BJ (cell line): ENCODE measurements at places on chromosomes 7 and 10.

- DNase-seq, result no peak
Measured at GRCh38 chr7:35731349-35731748, 36.4 kb upstream of the HERPUD2 start.

- no peak for DNase-seq
Measured at GRCh38 chr10:67772894-67773511, 65.0 kb downstream of the DNAJC12 start.

DNA sequence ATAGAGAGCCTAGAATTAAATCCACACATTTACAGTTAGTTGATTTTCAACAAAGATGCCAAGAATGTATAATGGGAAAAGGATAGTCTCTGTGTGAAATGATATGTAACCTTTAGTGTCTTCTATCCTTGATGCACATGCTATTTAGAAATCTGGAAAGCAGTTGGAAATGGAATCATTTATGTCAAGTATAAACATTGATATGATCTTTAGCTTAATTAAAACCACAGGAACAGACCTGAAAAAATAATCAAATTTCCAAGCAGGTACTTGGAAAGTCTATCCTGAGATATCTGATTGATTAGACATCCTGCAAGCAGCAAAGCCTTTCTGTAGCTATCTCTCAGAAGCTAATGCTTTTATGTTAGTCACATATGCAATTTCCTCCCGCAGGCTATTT is 24.4 kb upstream of the SRI start:
- DNase-seq, result no peak

- no peak for DNase-seq
Measured at GRCh38 chr7:112199035-112199655, 7.1 kb downstream of the DOCK4 start.

DNA sequence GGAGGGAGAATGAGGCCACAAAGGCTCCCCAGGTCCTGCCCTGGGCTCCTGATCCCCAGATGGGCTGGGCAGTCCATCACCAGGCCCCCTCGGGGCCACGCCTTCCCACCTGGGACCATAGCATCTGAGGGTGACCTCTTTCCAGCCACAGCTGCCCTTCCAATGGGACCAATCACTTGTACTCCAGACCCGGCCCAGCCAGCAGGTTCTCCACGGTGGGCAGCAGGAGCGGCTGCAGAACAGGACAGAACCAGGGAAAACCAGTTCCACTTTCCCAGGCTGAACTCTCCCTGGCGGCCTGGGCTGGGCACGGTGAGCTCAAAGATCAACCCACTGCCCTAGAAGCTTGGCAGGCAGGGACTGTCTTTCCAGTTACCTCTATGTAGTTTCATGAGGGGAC is 257.6 kb downstream of the MAD1L1 start:
- DNase-seq, result no peak

DNA sequence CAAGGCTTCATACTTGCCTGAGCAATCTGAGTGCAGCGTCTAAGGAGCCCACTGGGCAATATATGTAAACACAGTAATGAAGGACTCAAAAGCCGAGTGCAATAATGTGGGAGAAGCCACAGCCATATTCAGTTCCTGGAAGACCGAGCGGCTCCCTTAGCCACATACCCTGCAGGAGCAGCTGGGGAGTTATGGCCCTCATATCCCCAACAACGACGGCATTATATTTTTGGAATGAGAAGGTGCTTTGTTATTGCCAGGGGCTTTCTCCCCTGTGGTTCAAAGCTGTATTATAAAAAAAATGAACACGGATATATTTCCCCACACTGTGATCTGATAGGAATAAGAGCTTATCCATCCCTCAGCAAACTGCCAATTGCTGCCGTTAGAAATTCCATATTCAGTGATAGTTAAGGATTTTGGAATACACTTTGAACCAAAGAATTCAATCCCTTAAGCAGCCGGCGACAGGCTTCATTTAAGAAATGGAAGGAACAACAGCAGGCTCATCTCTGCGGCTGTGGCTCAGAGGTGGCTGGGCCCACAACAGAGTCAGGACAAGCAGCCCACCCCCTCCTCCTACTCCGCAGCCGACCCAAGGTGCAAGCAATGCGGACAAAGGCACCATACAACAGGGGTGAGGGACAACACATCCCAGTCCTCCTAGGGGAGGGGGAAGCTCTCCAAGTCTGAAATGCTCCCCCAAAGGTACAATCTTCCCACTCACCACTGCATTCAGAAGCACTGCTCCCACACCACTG is 77.2 kb downstream of the TNS3 start:
- no peak for DNase-seq

DNA sequence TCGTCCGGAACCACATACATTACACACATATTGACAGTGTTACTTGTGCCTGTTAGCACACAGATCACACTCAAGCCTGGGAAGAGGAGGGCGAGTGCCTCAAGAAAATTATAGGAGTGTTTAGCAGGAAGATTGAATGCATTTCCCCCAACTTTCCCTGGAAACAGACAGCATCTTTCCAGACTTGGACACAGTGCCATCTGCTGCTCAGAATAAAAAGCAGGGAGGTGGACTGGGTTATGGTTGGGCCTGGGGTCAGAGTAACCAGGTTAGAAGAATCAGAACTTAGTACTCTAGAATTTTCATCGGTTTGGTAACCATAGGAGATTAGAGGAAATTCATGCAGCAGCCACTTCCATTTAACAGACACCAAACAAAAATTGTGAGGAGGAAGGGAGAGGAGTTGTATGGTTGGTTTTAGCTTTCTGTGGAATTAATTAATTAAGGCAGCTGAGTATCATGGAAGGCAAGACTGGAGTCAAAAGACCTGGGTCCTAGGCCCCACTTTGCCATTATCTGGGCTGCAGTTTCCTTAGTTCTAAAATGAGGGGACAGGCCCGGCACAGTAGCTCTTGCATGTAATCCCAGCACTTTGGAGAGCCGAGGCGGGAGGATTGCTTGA is 43.4 kb upstream of the OPTN start:
- DNase-seq, result no peak

DNA sequence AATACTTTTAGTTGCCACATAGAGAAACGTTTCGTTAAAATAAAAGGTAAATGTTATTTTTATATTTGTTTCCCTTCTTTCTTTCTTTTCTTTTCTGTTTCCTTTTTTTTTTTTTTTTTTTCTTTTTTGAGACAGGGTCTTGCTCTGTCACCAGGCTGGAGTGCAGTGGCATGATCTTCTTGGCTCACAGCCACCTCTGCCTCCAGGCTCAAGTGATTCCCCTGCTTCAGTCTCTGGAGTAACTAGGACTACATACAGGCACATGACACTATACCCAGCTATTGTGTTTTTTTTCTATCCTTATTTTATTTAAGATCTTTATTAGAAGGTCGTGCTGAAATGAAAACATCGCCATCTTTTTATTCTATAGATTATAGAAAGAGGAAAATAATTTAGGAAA is 661.8 kb upstream of the MBL2 start:
- DNase-seq, result no peak

- DNase-seq, result peak; percentile 3
Measured at GRCh38 chr10:60283397-60283796, 106.3 kb downstream of the ANK3 start.

GRCh38 chr10:26464632-26465280 is 26.6 kb downstream of the APBB1IP start:
- DNase-seq, result no peak

GRCh38 chr7:73718905-73719805 is at the start of gene STX1A:
Gene STX1A, minus strand, starts transcription at chr7:73719669. Its CDS starts 38 bp downstream, at chr7:73719631.
- DNase-seq, result no peak

DNA sequence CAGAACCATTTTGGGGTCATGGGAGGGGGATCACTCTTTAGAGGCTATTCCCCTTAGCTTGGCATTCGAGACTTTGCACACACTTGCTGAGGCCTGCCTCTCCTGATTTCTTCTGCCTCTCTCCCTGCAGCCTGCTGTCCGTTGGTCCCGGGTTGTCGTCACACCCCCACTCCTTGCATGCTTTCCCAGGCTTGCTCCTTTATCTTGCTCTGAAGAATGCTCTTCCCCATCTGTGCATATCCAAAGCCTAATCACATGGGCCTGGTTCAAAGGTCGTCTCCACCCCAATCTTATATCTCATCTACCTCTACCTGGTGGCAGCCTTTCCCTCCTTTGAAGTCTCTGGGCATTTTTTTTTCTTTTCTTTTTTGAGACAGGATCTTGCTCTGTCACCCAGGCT is 24.3 kb upstream of the EMX2 start:
- no peak for DNase-seq

DNA sequence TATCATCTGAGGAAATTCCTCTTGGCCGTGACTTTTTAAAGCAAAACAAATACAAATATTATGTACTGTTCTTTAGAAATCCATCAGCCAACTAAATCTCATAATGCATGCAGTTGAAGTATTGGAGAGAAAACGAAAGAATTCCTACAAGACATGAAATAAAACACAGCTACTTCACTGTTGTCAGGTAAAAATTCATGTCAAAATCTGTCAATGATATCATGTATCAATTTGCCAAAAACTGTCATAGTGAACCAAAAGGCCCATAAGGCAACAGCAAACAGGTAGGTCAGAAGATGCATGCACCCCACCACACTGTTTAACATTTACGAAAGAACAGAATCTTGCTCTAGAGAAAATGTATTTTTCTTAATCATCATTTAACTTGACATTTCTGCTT is 2.3 kb downstream of the GPR22 start:
- DNase-seq, result no peak

- DNase-seq, result no peak
Measured at GRCh38 chr10:18681366-18681765, 22.1 kb downstream of the ARL5B start.

GRCh38 chr7:15781944-15782343 is 95.5 kb upstream of the MEOX2 start:
- no peak for DNase-seq

GRCh38 chr7:157854066-157854891 is 517.5 kb downstream of the DNAJB6 start:
- no peak for DNase-seq

GRCh38 chr10:133372507-133372906 is 647 bp downstream of the ECHS1 start:
- no peak for DNase-seq

DNA sequence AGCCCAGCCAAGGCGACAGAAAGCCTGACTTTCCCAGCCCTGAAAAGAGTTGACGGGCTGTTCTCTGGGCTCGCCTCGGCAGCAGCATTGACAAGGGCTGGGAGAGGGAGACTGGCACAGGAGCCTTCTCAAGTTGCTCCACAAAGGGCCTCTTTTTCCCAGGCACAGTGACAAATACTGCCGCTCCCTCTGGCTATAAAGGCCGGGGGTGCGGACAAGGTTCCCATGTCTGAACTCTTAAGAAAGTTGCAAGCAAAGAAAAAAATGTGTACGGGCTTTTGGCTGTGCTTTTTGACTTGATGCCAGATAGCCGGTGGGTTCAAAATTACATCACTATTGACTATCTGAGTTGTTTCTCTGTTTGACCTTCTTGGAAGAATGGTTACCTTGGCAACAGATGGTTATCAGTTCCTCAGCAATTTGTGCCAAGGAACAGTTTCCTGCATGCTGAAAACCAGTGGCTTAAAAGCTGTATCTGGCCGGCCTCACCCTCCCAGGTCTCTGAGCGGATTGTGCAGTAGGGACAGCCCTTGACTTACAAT is 115.9 kb upstream of the EEPD1 start:
- DNase-seq, result peak; percentile 90

DNA sequence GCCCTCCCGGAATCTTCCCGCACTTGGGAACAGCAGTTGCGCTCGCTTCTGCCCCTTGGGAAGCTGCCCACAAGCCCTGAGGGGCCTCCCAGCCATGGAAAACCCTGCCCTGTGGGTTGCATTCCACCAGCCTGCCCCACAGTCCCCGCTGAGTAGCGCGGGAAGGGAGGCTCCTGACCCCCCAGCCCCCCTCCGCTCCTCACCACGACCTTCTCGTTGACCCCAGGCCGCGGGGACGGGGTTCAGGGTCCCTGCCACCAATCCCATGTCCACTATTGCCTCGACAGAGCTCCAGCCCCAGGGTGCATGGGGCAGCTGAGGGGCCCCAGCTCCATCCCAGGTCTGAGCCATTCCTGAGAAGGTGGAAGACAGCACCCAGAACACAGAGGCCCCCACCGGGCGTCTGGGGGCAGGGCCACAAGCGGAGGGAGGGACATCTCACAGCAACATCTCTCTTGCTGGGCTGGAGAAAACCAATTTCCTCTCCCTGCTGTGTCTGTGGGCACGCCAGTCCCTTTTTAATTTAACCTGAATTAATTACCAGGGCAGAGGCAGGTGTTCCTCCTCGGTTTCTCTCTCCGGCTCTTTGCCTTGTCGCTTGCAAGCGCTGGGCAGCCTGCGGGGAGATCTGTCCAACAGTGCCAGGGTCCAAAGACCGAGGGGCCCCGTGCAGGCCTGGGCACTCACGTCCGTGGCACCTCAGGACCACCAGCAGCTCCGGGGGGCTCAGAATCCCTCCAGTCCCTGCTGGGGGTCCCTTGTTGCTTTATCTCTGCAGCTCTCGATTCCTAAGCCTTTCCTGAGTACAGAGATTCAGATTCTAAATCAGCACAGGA is 57.9 kb downstream of the FOXL3 start:
- no peak for DNase-seq

- no peak for DNase-seq
Measured at GRCh38 chr7:88218836-88219605, 817 bp downstream of the SRI start.

- no peak for DNase-seq
Measured at GRCh38 chr7:117384688-117385362, 42.5 kb downstream of the ASZ1 start.

- DNase-seq, result no peak
Measured at GRCh38 chr7:66013938-66014337, 31.9 kb upstream of the GUSB start.

GRCh38 chr7:48182718-48183369 is 11.6 kb downstream of the ABCA13 start:
- peak; percentile 34 for DNase-seq

DNA sequence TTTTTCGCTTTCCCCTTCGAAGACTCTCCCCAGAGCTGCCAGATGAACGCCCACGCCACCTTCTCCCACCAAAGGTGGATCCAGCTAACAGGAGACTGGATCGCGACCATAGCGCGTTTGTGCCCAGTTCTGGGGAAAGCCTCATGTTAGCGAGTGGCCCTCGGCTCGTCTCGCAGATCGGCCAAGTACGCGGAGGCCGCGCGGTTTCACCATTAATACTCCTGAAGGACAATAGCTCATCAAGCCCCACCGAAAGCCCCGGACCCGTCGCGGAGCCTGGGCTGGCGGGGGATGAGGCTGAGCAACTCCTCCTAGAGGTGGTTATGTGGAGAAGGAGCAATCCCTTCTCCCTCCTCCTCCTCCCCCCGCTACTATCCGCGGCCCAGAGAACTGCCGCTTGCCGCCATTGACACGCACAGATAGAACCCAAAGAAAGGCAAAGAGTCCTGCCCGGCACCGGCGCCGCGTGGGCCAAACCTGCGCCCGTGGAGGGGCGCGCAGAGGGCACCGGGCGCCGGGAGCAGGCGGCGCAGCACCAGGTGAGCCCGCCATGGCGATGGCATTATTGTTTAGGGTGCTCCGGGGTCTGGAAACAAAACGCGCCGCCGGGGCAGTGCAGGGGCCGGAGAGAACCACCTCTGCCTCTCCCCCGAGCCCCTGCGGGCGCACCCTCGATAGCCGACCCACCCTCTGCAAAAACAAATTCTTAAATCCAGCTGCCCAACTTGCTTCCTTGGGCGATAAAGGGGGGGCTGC is at the start of gene MACROH2A2:
Gene MACROH2A2 (plus strand): TSS at position 385 of the 756 bp plus-strand sequence. CDS start 22,813 bp downstream, outside the sequence.
- peak; percentile 21 for DNase-seq

GRCh38 chr7:12695965-12696364 is 8.5 kb downstream of the ARL4A start:
- DNase-seq, result no peak
